ENCODE measurements at places on chromosomes 6 and 20.

- DNase-seq: no peak
Observed at GRCh38 chr6:100177956-100178355, 183.9 kb upstream of the MCHR2 start.

- no peak for DNase-seq
Observed at GRCh38 chr20:59441306-59441705, 140.9 kb downstream of the EDN3 start.

DNA sequence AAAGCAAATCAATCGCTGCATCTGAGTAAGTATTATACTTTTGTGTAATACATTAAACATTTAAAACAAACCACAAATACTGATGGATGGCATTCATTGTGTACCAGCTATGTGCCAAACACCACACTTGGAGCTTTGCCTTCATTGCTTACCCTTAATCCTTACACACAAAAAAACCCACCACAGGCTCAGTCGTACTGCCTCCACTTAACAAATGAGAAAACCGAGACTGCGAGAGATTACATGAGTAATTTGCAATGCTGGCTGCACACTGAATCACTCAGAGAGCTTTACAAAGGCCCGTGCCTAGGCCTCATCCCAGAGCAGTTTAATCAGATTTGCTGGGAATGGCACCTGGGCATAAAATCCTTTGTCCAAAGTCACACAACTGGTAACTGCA, 130.5 kb downstream of the EDN1 start:
- DNase-seq: peak; percentile 25

GRCh38 chr20:2296524-2297356, 939 bp downstream of the TGM3 start:
- DNase-seq: no peak

GRCh38 chr20:43068482-43068881, 121.2 kb downstream of the PTPRT start:
- no peak for DNase-seq

GRCh38 chr6:19180348-19181072, 656.7 kb upstream of the ID4 start:
- no peak for DNase-seq

DNA sequence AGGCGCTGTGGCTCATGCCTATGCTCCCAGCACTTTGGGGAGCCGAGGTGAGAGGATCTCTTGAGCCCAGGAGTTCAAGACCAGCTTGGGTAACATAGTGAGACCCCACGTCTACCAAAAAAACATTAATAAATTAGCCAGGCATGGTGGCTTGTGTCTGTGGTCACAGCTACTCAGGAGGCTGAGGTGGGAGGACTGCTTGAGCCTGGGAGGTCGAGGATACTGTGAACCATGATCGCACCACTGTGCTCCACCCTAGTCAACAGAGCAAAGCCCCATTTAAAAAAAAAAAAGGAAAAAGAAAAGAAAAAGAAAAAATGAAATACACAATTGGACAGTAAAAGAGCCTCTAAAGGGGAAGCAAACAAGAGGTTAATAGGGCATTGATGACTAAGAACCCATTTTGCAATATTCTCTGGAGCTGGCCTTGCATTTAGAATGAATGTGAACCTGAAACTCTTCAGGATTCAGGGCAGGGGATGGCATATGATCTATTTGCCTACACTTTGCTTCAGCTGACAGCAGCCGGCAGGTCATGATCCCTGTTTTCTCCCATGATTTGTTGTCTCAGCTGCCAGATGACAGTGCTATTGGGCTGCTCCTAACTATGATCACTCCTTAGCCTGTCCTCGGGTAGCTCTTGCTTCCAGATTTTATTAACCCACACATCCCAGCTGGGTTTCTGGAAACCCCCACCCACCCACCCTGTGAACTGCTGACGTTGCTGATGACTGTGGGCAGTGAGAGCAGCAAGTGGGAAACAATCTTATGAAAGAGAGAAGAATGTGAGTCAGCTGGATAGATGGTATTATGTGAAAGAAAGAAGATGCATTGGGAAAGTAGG, 83.8 kb upstream of the ELOVL5 start:
- peak; percentile 89 for DNase-seq

DNA sequence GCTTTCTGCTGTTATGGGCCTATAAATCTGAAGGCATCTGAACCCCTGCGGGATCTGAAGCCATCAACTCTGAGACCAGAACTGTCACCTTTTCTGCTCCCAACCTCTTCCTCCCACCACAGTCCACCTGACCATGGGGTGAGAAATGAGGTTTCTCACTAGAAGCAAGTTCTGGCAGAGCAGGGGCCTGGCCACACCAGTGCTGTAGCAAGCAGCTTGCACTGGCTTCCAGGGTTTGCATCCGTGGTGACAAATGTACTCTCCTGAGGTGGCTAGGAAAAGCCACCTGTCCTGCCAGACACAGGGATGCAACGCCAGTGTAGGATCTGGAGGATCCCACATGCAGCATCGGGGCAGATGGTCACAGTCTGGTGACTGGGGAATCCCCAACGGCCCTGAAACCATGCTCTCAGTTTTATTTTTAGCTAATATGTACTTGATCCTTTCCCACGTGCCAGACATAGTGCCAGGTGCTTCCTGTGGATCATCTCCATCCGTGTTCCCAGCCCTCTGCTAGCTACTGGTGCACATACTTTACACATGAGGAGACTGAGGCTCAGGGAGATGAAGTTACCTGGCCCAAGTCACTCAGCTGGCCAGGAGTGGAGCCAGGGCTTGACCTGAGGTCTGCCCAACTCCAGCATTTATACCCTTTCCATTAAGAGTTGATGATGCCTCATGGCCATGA, 122.1 kb upstream of the SPACA1 start:
- DNase-seq: no peak
